ENCODE measurements at places on chromosomes 3 and 15.

DNA sequence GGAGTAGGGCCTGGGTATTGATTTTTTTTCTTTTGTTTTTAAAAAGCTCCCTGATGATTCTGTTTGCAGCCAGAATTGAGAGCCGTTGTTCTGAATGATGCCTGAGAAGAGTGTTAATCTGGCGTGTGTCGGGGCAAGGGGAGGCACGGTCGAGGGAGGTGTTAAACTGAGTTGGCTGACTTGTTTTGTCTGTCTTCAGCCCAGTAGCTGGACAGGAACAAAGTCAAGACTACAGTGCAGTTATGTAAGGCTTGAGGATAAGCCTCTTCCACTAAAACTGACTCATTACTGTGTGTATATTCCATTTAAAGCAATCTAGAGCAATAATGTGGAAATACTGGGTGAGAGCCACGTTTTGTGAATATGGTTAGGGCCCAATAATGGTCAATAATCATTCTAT is 119.0 kb upstream of the DLG1 start:
- no peak for DNase-seq

GRCh38 chr15:79042213-79042928 is 48.2 kb downstream of the RASGRF1 start:
- DNase-seq = no peak

DNA sequence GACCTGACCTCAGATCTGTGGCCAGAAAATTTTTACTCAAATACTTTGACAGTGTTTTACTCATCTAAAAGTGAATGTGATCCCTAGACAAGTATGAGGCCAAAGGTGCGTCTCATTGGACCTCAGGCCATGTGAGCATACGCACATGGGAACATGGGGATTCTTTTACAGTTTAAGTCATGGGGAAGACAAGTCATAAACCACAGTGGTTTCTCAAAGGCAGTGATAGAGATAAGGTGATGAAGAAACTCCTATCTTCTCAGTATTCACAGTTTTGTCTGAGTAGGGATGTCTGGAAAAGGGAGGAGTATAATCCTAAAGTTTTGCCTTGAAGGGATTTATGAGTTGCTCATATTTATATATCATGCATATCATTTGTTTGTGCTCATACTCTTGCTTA is 173.8 kb downstream of the FNDC3B start:
- no peak for DNase-seq

GRCh38 chr3:102673271-102674115 is 238.7 kb downstream of the ZPLD1 start:
- DNase-seq = peak; percentile 43

DNA sequence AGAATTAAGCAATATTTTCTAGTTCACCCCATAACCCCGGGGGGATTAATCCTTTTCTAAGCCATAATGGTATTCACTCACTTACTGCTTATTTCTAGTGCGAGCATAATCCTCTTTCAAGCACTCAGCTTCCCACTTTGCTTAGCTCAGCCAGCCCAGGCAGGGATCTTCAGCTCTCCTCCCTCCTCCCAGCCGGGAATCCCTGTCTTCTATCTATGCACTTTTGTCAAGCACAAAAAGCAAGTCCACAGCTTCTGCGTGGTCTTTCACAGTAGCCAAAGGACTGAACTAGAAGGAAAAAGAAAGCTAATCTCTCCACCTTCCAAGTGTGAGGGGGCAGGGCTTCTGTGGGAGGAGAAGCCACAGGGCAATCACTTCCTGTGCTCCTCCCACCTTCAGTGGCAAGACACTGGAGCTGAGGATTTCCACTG is 62.8 kb downstream of the PEX5L start:
- no peak for DNase-seq
